ENCODE measurements at places on chromosomes 1 and 21.
A peak's percentile ranks its signal among the peaks of the same experiment; 100 is the strongest.

DNA sequence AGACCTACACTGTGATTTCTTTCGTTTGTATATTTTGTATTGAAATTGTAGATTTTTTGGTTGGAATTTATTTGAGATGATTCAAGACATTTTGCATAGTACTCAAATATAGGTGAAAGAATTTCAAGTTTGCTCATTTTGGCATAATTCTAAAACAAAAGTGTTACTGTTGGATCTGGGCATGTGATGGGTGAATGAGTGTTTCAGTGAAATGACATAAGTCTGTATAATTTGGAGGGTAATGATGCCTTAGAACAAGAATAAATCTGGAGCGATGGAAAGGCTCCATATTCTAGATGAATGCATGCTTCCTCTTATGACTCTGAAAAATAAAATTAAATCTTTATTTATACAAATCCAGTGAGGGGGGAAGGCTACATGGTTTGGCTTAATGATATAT lies 41.0 kb downstream of the NFIA start:
- DNase-seq = no peak

DNA sequence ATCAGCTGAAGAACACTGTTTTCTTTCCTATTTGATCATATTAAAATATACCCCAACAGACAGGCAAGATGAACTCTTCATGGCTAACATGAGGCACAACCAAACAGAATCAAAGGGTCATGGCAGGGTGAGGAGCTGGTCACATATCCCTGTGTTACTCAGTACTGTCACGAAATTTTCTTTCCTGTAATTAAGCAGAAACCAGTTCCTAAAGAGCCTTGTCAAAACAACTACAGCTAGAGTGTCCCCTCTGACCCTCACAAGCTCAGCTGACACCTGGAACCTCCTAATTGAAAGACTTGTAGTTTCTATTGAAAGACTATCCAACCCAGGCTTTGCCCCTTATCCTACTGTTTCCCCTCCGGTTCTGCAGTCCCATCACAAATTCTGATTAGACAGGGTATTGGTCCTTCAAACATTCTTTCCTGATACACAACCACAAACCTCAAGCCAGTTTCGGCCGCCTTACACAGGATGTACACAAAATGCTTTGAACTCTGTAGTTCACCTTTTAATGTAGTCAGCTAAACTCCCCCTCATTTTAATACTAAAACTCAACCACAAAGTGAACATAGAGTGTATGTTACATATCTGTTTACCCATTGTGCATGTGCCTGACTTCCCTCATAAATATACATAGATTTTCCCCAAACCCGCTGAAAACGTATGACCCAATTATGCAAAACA lies 651.9 kb downstream of the MRPL39 start:
- no peak for DNase-seq

DNA sequence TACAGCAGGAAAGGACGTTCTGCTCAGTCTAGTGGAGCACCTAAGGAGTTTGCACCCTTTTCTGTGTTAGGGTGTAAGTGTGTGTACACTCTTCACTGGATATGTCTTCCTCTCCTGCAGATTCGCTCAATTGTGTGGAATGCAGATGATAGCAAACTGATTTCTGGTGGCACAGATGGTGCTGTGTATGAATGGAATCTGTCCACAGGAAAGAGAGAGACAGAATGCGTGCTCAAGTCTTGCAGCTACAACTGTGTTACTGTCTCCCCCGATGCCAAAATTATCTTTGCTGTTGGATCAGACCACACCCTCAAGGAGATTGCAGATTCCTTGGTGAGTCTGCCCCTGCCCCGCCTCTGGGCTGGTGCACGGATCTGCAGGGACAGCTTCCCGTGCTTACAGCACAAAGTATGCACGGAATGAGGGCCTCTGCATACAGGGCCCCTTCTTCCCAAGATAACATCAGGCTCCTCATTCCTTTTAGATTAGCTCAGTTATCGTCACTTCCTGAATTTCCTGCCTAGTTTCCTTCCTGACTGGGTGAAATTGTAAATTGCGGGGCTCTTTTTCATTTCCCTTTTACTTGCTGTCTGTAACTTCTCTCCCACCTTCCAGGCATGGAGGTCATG lies 34.6 kb downstream of the CFAP57 start:
- peak; percentile 89 for DNase-seq

DNA sequence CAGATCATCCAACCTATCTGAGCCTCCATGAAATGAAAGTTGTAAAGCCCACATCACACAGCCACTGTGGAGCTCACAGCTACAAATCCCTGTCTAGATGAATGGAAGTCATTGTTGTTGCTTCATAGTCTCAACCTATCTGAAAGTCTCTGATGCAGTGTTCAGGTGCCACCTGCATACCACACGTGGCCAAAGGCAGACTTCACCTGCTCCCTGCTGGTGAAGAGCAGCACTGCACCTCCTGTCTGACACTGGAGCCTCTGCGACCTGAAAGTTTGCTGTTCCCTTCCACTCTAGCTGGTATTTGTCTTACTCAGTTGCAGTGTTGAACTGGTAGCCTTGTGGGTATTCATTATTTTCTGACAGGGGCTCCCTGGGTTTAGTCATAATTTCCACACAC lies 18.4 kb downstream of the LORICRIN start:
- no peak for DNase-seq

DNA sequence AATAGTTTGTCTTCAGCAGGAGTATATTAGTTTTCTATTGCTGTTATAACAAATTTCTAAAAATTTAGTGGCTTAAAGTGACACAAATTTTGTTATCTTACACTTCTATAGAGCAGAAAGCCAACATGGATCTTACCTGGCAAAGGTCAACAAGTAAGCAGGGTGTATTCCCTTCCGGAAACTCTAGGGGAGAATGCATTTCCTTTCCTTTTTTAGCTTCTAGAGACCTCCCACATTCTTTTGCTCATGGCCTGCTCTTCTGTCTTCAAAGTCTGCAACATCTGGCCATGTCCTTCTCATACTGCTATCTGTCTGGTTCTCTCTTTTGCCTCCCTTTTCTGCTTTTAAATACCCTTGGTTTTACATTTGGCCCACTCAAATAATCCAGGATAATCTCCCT lies 242.6 kb downstream of the ZNF648 start:
- DNase-seq = no peak

DNA sequence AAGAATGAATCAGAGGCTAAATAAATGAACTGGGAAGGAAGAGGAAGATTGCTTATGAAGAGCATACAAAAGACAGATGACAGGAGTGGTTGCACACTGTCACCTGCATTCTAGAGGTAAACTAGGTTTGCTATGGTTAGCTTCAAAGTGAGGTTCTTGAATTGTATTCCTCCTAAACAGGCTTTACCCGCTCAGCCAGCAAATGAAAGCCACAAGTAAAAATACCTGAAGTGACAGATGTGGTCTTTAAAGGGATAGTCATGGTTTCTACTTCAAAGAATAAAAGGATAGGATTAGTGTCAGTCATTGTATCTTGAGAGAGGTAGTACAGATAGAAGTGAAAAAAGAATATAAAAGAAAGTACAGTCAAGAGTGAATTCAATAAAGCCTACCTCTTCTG lies 32.4 kb upstream of the PRDX6 start:
- DNase-seq = no peak

DNA sequence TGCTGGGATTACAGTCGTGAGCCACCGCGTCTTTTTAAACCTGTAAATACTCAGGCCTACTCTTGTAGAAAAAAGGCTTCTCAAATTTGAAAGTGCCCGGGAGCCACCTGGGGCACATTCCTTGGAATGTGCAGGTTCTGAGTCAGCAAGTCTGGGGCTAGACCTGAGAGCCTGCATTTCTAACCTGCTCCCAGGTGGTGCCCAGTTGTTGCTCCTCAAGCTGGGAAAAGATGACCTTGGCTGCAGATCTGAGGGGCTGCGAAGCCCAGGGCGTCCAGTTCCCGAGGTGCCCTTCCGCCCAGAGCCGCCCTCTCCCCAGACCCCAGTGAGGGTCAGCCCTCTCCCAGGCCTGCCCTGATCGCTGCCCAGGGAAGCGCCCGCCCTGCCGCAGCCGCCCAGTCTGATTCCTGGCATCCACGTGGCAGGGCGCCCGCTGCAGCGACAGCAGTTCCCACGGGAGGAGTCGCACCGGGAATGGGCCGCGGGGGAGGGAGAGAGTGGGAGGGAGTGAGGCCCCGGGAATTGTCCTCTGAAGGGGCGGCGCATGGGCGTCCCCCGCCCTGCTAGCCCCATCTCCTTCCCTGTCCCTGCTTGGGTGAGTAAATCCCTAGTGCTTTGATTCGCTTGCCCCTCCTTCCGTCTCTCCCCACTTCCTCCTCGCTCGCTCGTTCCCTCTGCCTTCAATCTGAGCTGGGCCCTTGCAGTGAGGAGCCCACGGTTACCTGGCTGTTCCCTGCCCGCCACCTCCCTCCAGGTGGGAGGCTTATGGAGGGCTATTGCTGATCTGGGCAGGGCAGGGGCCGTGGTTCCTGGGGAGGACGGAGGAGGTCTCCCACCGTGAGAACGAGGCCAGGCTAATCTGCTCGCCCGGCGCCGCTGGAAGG lies 18.8 kb upstream of the TENT5B start:
- peak; percentile 77 for DNase-seq

DNA sequence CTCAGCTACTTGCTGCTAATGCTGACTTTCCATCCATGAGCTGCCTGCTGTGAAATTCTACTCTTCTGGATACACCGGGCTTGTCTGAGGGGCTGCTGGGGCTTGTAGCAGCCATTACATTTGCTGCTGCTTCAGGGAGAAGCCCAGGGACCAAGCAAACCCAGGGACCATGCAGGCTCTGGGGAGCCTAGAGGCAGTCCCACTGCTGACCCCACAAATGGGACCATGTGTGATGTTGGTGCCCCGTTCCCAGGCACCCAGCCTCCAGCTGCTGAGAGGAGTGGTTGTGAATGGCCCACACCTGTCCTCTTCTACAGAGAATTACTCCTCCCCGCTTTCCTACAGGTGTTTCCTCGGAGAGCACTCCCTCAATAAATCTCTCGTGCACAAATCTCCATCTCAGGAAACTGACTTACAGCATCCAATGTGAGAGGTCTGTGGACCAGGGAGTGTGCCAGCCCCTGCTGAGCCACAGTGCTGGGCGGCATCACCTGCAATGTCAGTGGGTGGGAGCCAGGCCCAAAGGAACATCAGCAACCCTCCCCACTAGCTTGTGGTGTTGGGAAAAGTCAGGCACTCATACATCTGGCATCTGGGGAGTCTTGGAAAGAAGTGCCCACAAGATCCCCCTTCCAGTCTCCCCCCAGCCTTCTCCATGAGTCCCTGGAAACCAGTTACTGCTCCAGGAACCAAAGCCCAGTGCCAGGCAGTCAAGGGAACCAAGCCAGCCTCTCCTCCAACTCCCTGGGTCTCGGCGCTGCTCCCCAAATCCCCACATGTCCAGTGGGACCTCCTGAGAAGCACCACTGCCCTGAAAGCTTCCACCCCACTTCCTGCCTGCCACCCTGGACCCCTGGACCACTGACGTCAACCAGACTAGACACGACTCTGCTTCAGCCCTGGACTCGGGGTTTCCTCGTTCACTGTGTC lies 65.1 kb downstream of the TCP10L start:
- no peak for DNase-seq

DNA sequence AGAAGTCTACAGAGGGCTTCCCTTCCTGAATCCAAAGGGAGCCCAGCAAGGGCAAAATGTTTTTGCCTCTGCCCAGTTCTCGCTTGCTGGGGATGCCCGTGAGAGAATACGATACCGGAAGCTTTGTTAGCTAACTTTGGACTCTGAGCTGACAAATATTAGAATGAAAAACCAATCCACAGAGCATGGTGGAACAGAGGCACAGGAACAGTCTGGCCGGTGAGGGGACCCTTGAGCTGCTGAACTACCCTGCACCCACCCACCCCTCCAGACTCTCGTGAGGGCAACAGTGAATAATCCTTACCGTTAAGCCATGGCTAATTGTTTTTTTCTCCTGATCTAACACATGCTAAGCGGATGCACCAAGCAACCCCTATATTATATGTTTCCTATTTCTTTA lies 76.3 kb upstream of the AKT3 start:
- DNase-seq = no peak

DNA sequence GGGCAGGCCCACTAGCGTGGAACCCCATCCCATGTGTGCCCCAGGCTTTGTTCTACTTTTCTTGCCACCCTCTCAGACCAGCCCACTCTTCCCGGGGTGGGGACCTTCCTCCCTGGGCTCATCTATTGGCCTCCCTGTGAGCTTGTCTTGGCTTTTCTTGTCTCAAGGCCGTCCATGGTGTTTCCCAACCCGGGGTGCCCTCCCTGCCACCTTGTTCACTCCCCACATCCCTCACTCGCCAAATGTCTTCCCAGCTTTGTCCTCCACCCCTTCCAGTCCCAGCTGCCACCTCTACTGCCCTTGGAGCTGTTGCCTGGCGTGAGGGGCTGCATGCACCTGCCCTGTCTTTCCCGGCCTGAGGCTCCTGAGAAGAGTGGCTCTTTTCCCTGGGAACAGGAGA lies 18.4 kb downstream of the LRRC71 start:
- no peak for DNase-seq

DNA sequence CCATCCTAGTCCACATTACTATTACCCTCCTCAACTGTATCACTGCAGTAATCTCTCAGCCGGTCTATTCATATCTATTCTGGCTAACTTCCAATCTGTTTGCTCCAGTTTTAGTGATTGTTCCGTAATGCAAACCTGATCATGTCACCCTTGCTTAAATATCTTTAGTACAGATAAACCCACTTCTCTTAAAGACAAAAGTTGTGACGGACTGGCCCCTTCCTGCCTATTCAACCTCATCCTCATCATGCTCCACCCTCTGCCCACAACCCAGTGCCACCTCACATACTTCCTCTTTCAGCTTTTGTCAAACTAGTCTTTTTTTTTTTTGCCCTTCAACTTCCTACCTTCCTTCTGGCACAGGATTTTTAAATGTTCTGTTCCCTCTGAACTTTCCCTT lies 2.8 kb upstream of the C1orf162 start:
- no peak for DNase-seq

- DNase-seq = peak; percentile 61
Measured at GRCh38 chr21:38170283-38170682, 86.5 kb upstream of the KCNJ15 start.

GRCh38 chr1:228288536-228289238 lies 80.8 kb downstream of the OBSCN start:
- no peak for DNase-seq

- DNase-seq = peak; percentile 32
Measured at GRCh38 chr1:14259191-14259757, 339.2 kb upstream of the KAZN start.

- DNase-seq = peak; percentile 43
Measured at GRCh38 chr1:23719162-23719820, 24.0 kb upstream of the ELOA start.

- peak; percentile 20 for DNase-seq
Measured at GRCh38 chr1:55076356-55076755, 37.0 kb downstream of the PCSK9 start.

GRCh38 chr1:112507336-112507735 lies 1.4 kb upstream of the WNT2B start:
- no peak for DNase-seq

- DNase-seq = peak; percentile 13
Measured at GRCh38 chr21:17343055-17343454, 169.8 kb upstream of the CXADR start.

Data from astrocyte of the spinal cord (primary cell).